Choroid plexus epithelial cell (primary cell): ENCODE measurements at places on chromosomes 7 and 10.

- no peak for DNase-seq
These were observed 3.6 kb upstream of the CDH23 start for GRCh38 chr10:71392791-71393781.

GRCh38 chr10:3393958-3394357 lies 221.4 kb upstream of the PITRM1 start:
- no peak for DNase-seq

DNA sequence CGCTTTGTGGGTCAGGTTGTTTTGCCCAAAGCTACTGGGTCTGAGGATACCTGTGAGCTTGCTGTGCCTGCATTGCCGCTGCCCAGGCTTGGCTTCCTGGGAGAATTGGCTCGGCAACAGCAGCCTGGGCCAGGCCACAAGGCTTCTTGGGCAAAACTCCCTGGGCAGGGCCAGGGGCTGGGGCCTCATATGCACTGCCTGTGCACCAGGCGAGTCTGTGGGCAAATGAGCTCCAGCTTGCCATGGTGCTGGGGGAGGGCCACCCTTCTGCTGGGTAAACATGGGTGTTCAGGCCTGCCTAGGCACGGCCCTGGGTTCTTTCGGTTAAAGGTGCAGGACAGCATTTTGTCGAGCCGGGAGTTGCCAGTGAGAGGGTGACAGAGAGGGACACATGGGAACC lies 19.4 kb downstream of the ZMIZ1 start:
- no peak for DNase-seq

DNA sequence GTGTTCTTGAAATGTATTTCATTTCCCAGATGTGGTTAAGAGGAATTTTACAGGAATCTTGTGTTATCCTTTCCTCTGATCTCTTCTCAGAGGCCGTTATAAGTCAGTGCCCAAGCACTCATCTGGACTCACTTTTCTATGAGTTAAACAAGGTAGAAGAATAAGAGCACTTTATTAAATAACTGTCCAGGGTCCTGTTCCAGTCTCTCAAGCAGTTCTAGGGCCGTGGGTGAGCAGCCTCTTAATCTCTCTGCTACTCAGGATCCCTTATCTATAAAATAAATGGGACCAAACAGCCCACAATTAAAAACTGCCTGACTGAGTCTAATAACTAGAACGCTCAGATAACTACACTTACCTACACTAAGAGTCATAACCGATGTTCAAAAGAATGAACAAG lies 111.2 kb downstream of the OSBPL3 start:
- DNase-seq = no peak

DNA sequence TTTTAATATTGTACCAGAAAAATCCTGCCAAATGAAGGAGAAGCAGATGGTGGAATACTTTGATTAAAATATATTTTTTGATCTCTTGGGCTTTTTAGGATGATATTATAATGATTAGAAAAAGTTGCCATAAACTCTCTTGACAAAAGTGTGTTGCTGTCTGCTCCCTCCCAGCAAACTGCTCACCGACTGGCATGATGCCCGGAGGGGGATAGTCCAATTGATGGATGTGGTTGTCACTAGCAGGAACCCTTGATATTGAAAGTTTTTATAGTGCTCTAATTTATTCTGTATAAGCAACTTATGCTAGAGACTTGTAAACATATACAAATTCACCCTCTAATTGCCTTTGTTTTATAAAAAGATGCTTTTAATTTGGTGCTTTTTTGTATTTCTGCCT lies 114.0 kb downstream of the DNAH11 start:
- DNase-seq = no peak

DNA sequence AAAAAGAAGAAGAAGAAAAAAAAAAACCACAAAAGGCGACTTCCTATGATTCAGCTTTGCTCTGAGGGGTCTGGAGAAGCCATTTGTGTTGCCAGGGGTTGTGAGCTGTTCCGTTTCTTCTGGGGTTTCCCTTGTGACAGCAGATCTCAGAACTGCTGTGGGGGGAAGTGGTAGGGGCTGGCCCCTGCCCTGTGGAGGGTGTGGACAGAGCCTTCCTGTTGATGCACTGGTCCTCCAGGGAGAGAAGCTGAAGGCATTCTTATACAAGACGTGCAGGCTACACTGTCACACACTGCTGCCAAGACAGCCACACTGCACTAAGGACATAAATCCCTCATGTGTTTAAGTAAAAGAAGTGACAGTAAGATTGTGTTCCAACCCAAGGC lies 17.3 kb upstream of the CSGALNACT2 start:
- DNase-seq = no peak

DNA sequence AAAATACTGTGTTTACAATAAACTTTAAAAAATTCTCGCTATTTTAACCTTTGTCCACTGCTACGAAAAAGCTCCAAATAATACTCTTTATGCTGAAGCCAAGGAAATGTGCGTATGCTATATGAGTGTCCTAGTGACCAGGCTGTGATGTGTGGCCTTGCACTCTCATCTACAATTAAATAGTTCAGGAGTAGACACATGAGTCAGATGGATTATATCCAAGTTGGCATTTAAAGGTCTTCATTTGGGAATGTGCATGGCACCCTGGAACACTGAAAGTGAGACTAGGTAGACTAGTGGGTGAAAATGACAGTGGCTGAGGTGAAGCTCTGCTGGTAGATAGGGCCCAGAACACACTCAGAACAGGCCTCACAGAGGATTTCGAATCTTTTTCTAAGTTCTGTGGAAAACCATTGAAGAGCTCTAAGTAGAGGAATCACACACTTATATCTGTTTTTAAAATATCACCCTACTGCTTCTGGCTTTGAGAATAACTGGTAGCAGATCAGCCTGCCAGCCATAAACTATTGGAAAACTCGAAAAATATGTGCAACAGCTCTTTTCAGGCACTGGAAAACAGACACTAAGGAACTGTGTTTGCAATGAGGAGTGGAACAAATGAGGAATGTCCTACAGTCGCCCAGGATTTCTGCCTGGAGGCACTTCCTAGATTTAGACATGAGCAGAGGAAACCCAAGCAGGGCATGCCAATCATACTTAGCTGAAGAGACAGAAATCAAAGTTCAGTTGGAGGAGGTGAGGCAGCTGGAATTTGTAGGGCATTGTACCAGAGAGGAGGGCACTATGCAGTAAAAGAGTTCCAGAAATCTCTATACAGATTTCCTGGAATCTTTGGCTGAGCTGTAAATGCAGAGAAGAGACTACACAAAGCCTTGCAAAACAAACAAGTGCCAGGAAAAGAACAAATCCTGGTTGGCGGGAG lies 603.8 kb upstream of the LRRTM3 start:
- no peak for DNase-seq

- no peak for DNase-seq
These were observed 163.0 kb upstream of the PPP2R2D start for GRCh38 chr10:131737543-131738395.

DNA sequence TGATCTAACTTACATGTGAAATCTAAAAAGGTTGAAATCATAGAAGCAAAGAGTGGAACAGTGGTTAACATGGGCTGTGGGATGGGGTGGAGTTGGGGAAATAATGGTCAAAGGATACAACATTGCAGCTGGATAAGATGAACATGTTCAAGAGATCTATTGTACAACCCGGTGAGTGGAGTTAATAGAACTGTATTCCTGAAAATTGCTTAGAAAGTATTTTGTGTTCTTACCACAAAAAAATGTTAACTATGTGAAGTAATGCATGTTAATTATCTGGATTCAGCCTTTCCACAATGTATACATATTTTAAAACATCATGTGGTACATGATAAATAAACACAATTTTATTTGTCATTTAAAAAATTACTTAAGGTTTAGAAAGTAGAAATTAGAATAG lies 271.0 kb upstream of the LRRTM3 start:
- peak; percentile 2 for DNase-seq

DNA sequence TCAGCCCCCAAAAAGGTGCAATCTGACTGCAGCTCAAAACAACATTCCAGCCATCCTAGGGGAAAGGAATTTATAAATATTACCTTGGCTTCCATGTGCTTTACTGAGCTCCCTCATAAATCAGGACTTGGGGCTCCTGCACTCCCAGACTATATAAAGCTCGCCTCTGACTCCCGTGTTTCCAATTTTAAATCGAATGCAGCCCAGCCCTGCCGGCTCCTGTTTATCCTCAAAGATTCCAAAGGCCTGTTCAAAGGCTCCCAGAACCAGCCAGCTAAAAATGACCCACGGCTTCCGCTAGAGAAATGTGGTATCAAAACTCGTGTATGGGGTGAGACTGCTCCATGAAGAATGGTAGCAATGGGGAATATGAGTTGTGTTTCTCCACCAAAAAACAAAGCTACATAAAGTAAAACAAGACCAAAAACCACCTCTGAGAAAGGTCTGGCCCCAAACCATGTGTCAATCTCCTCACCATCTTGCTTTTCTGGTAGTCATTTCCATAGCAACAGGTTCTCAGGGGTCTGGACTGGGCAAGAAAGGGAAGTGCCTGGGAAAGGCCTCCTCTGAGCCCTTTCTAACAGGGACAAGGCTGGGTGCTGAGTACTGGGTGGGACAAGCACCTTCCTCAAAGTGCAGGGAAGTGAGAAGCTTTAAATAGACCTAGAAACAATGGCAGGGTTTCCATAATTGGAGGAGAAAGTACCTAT lies 5.1 kb downstream of the CALML3 start:
- no peak for DNase-seq

GRCh38 chr7:150983893-150984368 lies 5.8 kb upstream of the KCNH2 start:
- DNase-seq = peak; percentile 53

DNA sequence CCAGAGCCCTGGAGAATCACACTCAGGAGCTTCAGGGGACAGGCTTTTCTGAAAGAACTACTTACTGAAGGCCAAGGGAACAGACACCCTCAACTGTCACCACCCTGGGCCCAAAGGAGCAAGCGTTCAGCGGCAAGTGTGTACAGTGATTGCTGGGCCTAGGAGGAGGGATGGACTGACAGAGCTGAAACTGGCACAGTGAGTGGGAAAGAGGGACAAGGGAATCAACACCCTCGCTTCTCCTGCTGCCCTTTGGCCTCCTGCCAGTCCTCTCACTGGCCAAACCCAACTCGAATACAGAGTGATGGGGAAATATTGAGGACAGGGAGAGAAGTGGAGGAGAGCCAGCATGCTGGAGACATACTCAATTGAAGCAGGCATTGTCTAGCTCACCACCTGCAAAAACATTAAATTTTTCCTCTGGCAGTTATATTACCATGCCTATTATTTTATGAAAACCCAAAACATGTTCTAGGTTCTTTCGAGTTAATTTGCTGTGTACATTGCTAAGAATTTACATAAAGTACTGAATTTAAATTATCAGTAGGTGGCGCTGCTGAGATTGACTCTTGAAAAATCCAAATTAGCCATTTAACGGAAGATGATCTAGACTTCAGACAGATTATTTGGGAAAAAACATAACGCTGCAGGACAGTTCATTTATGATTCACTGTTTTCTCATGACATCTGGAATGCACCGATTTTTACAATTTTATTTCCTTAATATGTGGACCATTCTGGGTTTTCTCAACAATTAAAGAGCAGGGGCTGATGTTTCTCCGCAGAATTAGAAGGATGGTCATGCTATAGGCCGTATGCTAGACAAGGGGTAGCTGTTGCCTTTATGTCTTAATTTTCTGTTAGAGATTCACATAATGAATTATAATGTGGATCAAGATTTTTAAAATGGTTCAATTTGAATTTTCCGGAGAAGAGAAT lies 14.7 kb upstream of the TMEM236 start:
- DNase-seq = peak; percentile 69

DNA sequence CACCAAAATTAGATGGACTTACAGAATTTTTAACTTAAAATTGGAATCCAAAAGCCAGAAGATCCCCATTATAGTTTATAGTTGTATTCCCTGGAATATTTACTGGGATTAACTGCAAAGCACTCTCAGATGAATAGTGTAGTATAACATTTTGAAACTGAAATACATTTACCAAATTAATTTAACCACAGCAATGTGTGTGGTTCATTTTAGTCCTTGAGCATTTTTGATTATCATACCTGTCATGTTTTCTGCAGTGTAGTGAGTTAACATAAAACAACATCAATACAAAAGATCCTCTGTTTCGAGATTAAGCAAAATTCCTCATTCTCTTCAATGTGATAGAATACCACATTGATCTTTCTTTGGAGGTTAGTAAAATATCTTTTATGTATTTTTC lies 3.7 kb downstream of the VIM start:
- DNase-seq = no peak

DNA sequence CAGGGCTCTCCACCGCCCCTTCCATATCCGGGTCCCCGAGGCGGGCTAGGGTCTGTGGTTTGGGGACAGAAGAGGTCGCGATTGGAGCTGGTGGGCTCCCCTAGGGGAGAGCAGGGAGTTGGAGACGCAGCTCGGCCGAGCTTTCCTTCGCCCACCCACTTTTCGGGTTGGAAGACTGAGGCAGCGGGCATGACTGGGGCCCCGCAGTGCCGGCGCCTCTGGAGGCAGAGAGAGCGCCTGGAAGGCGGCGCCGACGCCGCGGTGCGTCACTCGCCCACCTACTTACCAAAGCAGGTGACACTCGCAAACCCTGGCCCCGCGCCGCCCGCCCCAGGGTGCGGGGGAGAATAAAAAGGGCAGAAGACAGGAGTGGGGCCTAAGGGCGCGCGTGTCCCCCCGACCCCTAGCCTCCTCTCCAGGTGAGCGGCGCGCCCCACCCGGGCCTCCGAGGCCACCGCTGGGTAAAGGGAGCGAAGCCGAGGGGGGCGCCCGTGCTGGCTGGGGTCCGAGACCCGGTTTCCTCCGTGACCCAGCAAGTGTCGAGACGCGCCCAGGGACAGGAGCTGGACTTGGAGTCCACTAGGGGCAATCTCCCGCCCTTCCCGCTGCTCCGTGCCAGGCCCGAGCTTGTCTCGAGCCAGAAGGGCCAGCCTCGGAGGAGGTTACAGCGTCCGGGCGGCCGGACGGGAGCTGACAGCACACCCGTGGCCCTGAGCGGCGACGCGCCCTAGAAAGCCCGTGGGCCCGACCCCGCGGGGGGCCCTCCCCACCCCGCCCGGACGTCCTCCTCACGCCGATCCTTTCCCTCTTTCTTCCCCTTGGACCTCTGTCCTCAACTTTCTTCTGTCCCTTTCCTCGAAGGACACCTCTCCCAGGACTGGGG lies 34.4 kb upstream of the GRID1 start:
- DNase-seq = peak; percentile 31

DNA sequence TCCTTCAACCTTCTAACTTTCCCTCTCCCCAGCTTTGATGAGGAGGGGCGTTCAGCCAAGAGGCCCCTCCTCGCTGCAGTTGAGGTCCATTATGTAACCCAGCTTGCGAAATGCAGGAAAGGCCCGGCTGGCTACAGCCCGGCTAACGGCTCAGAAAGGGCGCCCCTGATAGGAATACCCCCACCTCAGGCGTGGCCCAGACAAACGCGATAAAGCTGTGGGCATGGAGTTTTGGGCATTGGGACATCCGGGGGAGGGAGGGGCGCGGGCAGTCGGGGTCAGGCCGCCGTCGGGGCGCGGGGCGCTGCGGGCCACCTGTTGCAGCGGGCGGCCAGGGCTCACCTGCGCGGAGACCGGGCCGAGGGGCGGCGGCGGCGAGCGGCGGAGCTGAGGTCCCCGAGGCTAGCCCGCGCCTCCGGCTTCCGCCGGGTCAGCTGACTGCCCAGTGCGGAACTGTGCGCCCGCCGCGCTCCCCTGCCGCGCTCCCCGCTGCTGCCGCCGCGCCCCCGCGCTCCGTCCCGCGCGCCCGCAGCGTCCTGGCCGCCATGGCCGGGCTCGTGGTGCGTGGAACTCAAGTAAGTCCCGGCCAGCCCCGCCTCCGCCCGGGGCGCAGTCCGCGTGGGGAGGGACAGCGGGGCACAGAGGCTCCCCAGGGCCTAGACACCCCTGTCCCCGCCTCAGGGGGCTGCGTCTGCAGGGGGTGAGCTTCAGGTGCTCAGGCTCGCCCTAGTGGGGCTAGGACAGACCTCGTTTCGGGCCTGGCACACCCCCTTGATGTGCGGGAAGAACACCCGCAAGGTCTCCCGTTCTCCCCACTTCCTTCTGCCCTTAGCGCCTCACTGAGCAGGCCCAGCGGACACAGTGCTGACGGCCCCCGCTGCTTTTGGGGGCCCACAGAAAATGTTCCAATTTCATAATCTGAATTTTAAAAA lies at the start of gene LRMDA:
TSS of gene LRMDA (plus strand) at position 445 of the 932 bp plus-strand sequence.
- peak; percentile 45 for DNase-seq
